Panc1 (cell line): ENCODE measurements at places on chromosomes 12 and 14. TPM values are rescaled to one million over a fixed set of nuclear protein-coding genes. Genes with fewer than 3 reads are reported as not detected.

The DPPA3 gene
- total RNA-seq: not detected

The LRRC9 gene
- total RNA-seq: not detected

The RNASE4 gene
- 3.3 TPM for total RNA-seq

The GALNT16 gene
- total RNA-seq: 0.72 TPM

The CLEC9A gene
- total RNA-seq: not detected

The KRT81 gene
- total RNA-seq: 0.90 TPM

The TAS2R8 gene
- total RNA-seq: not detected

The RFX4 gene
- not detected for total RNA-seq

The PPP2R5C gene
- total RNA-seq: 80.3 TPM

The ART4 gene
- total RNA-seq: not detected

The LAG3 gene
- total RNA-seq: 2.7 TPM

The LARP4 gene
- total RNA-seq: 92.7 TPM

The HOXC13 gene
- total RNA-seq: 93.5 TPM

The CD69 gene
- 0.98 TPM for total RNA-seq

The PSMD9 gene
- total RNA-seq: 62.7 TPM

The CIDEB gene
- total RNA-seq: 0.18 TPM

The ZNF84 gene
- total RNA-seq: 36.8 TPM

The AVPR1A gene
- total RNA-seq: 0.10 TPM

The KRT83 gene
- 0.28 TPM for total RNA-seq

The ZDHHC22 gene
- total RNA-seq: 0.46 TPM

The TBPL2 gene
- not detected for total RNA-seq

The FAM186B gene
- total RNA-seq: 0.13 TPM

The PTCSC3 gene
- not detected for total RNA-seq

The BATF gene
- total RNA-seq: not detected

The MDGA2 gene
- total RNA-seq: not detected

The TAS2R20 gene
- total RNA-seq: 0.95 TPM

The TRPV4 gene
- total RNA-seq: 0.44 TPM

The RABGGTA gene
- total RNA-seq: 30.9 TPM

The CISTR gene
- total RNA-seq: not detected

The C1QL4 gene
- total RNA-seq: 2.1 TPM

The ADAM21 gene
- total RNA-seq: 0.08 TPM

The CHGA gene
- total RNA-seq: not detected

The WASHC3 gene
- total RNA-seq: 21.5 TPM

The RERG gene
- not detected for total RNA-seq

The IL31 gene
- not detected for total RNA-seq

The TPPP2 gene
- not detected for total RNA-seq

The CLMN gene
- 34.9 TPM for total RNA-seq

The NDRG2 gene
- 1.6 TPM for total RNA-seq

The GALNT9 gene
- total RNA-seq: 0.33 TPM
